ENCODE measurements at places on chromosomes 5 and 9.
A peak's percentile ranks its signal among the peaks of the same experiment; 100 is the strongest.

GRCh38 chr5:38783011-38783561, 62.7 kb upstream of the OSMR start:
- DNase-seq: peak; percentile 51

GRCh38 chr5:126402621-126403555, 20.3 kb upstream of the GRAMD2B start:
- DNase-seq: no peak

DNA sequence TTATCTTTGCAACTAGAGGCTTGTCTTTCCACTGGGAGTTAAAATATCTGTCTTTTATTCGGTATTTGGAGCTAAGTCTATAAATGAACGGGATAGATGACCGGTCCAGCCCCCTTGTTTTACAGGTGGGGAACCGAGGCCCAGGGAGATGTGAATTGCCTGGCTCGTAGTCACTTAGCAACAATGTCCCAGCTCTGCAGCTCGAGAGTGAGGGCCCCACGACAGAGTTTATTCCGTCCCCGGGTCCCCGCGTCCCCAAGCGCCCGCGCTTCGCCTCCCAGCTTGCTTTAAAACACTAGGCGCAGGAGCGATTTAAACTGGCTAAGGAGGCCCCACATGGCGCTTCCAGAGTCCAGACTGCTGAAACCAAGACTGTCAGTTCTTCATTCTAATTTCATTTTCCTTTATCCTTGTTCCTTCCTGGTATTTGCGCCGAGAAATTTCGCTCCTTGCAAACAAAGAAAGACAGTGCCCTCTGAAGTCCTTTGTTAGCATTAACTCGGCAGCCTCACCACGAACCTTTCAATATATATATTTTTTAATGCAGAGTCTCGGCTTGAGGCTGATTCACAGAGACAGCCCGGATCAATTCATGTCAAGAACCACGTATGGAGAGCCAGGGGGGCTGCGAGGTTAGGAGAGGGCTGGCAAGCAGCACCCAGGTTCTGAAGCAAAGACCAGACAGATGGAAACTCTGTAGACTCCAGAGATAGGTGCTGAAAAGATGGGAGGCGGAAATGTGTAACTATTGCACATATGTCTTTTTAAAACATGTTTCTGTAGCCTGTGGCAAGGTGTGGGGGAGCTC, 1.4 kb upstream of the ENC1 start:
- peak; percentile 76 for DNase-seq

- DNase-seq: no peak
These were observed 484.3 kb downstream of the BNC2 start for GRCh38 chr9:16386007-16386826.

GRCh38 chr5:146199176-146199815, 4.1 kb upstream of the RBM27 start:
- DNase-seq: no peak

GRCh38 chr9:6502399-6502798, 89.4 kb downstream of the UHRF2 start:
- no peak for DNase-seq

GRCh38 chr9:6711403-6711802, 46.4 kb upstream of the KDM4C start:
- DNase-seq: no peak

GRCh38 chr5:56516035-56516434, 282.9 kb upstream of the ANKRD55 start:
- DNase-seq: no peak

DNA sequence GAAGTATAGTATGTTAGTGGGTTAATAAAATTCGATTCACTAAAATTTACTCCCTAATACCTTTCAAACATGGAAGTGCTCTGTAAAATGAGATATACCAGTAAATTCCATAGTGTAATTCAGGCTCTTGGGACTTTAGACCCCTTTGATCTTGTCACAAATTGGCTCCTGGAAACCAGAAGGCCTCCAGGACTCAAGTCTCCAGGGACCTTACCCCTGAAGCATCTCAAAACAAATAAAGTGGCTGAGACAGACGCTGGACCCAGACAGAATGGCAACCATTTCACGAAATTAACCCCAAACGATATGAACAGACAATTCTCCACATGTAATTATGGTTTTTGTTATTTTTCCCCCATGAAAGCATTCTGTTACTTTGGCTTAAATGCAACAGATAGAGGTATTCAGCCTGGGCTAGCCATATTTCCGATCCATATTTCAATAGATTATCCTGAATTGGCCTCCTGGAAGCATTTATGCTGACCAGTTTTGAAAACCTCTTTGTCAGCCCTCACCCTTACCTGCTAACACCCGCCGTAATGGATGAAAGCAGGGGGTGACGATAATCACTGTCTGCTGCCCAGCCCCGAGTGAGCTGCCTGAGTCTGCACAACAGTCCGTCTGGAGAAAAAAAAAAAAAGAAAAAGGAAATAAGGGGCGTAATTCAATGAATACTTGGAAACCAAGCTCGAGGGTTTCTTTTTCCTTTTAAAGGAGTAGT, 34.1 kb upstream of the EFNA5 start:
- no peak for DNase-seq
